ENCODE measurements at places on chromosomes 7 and 10.

GRCh38 chr10:22504766-22505165 lies 159.5 kb downstream of the SPAG6 start:
- no peak for DNase-seq

DNA sequence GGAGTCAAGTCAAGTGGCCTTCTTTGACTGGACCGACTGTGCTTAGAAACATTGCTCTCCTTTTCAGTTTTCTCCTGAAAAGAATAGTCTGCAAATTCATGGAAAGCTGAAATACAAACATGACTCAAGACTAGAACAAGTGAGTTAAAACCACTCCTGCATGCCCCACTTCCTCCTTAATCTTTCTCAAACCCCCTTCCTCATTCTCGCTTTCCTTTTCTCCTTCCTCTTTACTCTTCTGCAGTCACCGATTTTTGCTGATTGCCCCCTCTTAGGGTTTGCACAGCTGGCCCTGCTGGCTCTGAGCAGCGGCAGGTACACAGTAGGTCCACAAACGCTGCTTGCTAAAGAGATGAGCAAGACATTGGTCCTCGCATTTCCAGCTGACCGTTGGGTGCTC lies 34.8 kb upstream of the MKI67 start:
- DNase-seq = no peak

GRCh38 chr10:79422178-79422892 lies 23.1 kb downstream of the ZCCHC24 start:
- no peak for DNase-seq

DNA sequence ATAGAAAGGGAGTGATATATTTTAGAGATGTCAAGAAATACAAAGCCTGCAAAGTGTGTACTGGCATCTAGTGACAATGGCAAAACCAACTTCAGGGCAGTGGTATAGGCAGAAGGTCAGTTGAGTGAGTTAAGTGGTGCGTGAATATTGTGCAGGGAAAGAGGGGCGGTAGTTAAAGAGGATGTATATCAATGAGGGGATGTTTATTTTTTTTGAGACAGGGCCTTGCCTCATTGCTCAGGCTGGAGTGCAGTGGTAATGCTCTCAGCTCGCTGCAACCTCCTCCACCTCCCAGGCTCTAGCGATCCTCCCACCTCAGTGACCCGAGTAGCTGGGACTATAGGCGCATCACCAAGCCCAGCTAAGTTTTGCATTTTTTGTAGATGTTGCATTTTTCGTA lies 13.8 kb downstream of the ANLN start:
- no peak for DNase-seq

All from NCI-H2171 (cell line).